ENCODE measurements at places on chromosomes 11 and 22.

GRCh38 chr11:11662578-11662977 is 40.8 kb upstream of the GALNT18 start:
- DNase-seq = no peak

DNA sequence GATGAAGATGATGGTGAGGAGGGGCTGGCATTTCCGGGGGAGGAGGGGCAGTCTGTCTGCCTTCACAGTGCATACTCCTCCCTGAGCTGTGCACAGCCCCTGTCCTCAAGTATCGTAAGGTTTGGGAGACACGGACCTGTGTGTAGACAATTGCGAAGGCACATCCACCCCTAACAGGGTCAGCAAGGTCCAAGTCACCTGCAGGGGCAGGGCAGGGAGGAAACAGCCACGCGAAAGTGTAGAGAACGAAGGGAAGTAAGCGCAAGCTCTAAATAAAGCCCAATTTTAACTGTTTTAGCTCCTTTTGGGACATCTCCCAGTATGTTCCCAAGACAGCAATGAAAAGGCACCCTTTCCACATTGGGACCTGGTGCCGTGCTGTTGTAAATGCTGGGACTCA is 448.2 kb downstream of the TBC1D22A start:
- no peak for DNase-seq

DNA sequence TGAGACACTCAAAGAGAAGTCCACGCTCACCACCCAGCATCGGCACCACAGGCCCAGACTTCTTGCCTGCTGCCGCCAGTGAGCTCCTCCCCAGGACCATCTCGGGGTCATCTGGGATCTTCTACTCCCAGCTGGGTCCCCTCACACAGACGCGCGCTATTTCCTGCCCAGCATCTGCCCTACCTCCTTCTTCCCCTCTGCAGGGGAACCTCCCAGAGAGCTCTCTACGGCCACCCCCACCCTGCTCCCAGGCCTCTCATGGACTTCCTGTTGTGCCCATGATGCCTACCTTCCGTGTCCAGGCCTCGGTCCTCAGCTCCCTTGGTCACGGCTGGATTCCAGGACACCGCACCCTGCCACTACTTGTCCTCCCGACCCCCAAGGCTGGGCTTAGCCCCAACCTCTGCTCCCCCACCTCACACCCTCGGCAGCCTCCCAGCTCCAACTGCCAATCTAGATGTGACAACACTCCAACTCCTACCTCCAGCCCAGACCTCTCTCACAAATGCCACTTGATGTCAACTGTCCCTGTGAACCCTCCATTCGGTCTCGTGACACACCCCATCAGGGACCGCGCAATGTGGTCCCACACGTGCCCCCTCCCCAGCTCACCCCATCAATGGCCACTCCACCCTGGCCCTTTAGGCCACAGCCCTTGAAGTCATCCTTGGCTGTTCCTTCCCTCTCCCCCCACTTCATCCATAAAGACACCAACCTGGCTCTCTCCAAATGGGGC is 45.3 kb downstream of the SGSM3 start:
- no peak for DNase-seq

- DNase-seq = no peak
These were observed 7.8 kb upstream of the DUSP18 start for GRCh38 chr22:30675436-30675835.

DNA sequence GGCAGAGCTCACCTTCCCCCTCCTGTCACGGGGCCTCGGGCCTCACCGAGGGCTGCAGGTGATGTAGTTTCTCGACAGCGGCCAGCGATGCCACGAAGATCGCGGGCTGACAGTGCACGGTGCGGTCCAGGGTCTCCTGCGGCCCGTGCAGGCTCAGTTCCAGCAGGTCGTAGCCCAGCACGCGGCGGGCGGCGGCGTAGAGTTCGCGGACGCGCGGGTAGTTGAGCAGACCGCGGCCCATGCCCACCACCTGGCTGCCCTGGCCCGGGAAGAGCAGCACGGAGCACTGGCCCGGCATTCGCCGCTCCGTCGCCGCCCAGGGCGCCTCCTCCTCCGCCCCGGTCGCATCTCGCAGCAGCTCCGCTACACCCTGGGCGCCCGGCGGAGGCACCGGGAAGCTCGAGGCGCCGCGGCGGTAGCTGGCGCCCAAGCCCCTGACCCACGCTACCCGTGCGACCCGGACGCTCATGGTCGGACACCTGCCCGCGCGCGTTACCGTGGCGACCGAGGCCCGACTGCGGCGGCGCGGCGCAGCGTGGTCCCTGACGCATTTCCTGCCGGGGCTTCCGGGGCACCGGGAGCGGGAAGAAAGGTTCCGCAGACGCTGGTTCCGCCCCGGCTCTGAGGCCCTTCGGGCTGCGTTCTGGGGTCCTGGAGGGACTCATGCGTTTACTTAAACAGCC is at the start of gene MCAT:
Gene MCAT (minus strand): TSS at position 519 of the 683 bp plus-strand sequence. CDS start 50 bp downstream, at position 469.
- DNase-seq = peak; percentile 85

DNA sequence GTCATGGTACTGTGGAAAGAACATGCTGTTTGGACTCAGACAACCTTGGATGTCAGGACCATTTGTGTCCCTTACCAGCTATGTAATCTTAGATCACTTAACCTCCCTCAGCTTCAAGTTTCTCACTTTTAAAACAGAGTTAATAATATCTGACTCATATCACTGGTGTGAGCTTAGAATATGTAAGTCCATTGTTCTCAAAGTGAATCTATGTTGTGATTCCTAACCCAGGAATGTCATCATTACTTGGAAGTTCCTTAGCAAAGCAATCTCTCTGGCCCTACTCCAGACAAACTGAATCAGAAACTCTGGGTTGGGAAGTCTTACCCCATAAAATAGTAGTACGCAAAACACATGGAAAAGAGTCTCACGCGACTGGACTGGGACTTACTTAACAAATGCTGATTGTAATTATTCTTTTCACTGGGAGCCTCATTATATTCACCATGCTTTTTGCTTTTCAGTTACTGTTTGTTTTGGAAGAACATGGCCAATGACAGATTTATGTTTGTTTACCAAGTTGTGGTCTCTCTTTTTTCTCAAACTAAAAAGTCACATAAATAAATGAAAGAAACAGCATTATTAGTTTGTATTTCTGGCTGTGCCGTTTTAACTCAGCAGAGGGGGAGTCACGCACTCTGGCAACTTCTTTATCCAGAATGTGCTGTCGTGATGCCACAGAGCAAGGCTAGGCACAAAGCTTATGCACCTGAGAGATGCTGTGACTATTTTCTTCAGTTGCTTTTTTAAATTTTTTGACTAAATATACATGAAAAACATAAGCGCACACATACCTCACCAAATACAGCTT is 217.7 kb upstream of the CTSC start:
- no peak for DNase-seq

DNA sequence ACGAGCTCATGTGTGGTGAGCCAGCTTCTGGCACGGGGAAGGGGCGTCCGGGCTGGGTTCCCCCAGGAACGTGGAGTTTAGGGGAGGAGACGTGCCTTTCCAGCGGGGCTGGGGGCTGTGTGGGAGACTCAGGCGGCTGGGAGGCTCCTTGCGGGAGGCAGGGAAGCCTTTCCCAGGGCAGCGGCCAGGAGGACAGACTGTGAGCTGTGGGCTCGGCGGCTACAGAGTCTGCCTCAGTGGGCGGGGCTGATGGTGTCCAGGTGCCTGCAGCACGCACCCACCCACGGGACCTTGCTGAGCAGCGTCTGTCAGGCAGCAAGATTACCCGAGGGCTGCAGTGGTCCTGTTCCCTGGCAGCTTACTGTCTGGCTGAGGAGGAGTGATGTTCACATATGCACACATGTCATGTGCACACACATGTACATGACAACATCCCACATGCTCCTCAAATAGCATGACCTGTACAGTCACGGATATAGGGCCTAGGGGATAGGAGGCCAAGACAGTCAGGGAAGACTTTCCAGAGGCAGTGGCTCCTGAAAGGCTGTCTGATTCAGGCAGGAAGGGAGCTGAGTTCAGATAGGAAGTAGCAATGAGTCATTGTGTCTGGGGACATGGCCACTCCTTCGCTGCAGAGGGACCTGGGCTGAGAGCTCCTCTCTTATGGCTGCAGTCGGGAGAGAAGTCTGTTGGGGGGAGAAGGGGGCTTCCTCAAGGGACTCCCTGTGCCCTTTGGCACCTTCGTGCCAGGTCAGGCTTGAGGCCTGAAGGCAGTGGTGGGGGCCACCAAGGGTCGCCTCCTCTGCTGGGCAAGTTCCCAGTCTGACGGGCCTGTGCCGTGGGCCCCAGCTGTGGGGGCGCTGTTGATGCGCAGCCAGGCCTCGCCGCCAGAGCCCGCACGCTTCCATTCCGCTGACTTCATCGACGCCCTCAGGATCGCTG is 23.3 kb upstream of the PPP6R3 start:
- no peak for DNase-seq

DNA sequence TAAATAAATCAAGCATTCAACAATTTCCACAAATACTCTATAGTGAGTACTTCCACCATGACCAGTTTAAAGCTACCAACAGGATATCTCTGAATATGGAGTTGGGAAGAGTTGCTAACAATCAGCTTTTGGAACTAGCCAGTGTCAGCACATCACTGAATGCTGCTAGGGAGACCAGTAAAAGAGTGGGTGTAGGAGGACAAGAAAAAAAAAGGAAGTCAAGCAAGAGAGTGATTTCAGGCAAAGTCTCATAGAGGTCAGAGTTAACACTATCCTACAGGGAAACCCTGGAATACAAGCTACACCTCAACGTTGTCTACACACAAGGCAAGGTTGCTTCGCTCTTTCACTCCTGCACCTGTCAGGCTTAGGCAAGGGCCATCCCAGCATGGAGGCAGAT is 24.2 kb downstream of the EIF3F start:
- DNase-seq = no peak

DNA sequence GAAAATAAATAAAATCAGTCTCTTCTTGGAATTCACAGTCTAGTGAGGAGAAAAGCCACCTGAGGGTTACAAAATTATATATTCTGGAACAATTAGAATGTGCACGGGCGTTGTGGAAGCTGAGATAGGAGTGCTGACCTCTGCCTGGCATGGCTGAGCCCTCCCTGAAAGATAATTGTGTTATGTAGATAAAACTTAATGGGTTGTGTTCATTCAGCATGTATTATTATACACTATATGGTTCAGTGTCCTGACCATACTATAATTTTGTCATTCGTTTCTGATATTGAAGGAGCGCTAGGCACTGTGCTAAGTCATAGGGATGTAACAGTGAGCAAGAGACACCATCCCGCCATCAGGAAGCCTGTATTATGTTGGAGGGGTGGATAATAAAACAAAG is 3.7 kb downstream of the ACAT1 start:
- DNase-seq = no peak

- DNase-seq = no peak
These were observed 76.5 kb upstream of the LARGE1 start for GRCh38 chr22:33996824-33997223.

DNA sequence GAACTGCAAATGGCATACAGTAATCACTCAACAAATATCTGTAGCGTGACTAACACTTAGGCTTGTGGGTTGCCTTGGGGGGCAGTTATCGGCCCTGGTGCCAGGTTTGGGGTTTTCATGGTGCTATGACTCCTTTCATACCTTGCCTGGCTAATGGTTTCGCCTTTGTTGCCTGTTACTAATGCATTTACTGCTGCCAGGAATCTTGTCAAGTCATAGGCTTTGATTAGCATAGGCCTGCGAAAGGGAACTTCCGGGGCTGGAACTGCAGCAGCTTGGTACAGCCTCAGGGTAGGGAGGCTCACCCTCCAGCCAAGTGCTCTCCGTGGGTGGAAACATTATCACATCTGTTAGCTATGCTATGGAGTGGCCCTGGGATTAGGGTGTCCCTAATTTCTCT is 13.2 kb downstream of the SLC25A18 start:
- peak; percentile 4 for DNase-seq

GRCh38 chr11:112506852-112507251 is 246.2 kb upstream of the PLET1 start:
- no peak for DNase-seq

DNA sequence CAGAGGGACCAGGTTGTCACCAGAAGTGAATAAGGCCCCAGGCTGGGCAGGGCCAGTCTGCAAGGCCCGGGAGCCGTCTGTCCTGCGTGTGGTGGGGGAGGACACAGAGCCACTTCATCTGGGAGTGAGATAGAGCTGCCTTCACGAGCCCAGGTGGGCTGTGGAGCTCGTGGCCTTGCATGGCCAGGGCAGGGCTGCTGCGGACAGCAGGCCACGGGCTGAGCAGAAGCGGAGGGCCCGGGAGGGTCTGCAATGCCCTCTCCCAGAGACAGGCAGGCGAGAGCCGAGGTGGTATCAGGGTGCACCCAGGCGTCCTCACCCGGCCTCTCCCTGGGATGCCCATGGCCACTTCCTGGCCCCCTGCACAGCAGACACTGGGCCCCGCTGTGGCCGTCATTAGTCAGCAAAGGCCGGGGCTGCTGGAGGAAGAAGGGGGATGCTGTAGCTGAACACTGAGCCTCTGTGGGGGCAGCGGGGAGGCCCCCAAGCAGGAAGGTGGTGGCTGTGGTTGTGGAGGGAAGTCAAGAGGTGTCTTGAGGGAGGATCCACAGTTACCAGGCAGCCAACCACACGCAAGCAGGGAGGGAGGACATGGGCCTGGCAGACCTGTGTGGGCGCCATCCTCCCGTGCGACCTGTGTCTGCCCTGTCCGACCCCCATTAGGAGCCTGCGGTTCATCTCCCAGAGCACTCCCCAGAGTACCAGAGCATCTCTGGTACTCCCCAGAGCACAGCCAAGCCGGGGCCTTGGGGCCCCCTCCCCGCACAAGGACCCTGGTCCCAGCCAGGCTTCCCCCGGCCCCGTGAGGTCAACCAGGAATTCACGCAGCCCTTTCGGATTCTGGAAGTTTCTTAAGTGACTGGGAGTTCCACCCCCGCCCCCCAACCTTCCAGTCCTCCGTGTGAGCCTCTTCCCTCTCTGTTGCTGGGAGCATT is 1109.5 kb downstream of the BRD1 start:
- no peak for DNase-seq

GRCh38 chr11:30889143-30889794 is 303.1 kb upstream of the MPPED2 start:
- DNase-seq = no peak

- DNase-seq = no peak
These were observed 1.3 kb upstream of the RFPL2 start for GRCh38 chr22:32205974-32206773.

GRCh38 chr11:48006301-48006992 is 26.1 kb downstream of the PTPRJ start:
- DNase-seq = no peak

- DNase-seq = no peak
These were observed 25.1 kb upstream of the PLAAT3 start for GRCh38 chr11:63639199-63639832.

GRCh38 chr11:204587-205109 is 2.6 kb downstream of the BET1L start:
- DNase-seq = no peak

- no peak for DNase-seq
These were observed 34.6 kb downstream of the CSNK2A3 start for GRCh38 chr11:11318461-11318860.

- DNase-seq = no peak
These were observed 381.3 kb upstream of the ANO5 start for GRCh38 chr11:21811572-21811971.

DNA sequence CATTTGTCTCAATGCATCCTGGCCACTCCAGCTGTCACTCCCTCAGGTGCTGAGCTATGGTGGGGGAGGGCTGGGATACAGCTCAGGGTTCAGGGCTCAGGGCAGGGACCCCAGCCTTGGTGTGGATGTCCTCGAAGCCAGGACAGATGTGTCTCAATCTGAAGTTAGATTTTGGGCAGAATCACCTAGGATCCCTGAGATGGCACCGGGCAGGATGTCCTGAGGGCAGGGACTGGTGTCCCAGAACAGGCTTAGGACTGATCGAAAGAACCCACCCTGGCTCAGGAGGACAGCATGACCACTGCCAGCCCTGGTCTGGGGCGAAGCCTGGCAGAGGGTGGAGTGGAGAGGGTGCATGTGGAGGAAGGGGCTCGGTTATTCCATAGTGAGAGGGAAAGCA is 96.8 kb upstream of the THY1 start:
- DNase-seq = no peak

GRCh38 chr22:17777005-17777716 is 2.9 kb upstream of the BID start:
- peak; percentile 48 for DNase-seq

Data from activated T-cell treated with anti-CD3 and anti-CD28 coated beads for 48 hours (primary cell).